ENCODE measurements at places on chromosomes 3 and 15. TPM values are rescaled to one million over a fixed set of nuclear protein-coding genes. Genes with fewer than 3 reads are reported as not detected.

LSAMP gene
- polyA plus RNA-seq = 13.0 TPM

- no peak for DNase-seq
Measured at GRCh38 chr15:31225356-31225955, 101.2 kb upstream of the KLF13 start.

PIERCE2 gene
- polyA plus RNA-seq = 1.5 TPM

FBXO40 gene
- 0.63 TPM for polyA plus RNA-seq
